ENCODE measurements at places on chromosomes 3 and 15.

GRCh38 chr3:107904536-107905066 lies 186.2 kb downstream of the CD47 start:
- DNase-seq, result no peak

DNA sequence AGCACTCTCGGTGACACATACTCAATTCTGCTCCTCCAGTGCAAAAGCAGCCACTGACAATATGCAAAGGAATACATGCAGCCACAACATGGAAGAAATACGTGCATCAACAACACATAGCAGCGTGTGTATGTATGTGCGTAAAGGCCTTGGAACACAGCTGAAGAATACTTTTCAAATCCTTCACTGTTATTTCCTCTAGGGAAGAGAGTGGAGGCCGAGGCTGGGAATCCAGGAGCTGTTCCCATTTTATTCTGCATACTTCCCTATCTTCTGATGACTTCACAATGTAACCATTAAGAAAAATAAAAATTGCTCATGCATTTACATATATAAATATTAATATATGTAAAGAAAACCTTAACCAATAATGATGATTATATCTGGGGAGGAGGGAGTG lies 36.6 kb upstream of the MGLL start:
- no peak for DNase-seq

GRCh38 chr3:100775226-100775625 lies 65.9 kb downstream of the TFG start:
- DNase-seq, result no peak

DNA sequence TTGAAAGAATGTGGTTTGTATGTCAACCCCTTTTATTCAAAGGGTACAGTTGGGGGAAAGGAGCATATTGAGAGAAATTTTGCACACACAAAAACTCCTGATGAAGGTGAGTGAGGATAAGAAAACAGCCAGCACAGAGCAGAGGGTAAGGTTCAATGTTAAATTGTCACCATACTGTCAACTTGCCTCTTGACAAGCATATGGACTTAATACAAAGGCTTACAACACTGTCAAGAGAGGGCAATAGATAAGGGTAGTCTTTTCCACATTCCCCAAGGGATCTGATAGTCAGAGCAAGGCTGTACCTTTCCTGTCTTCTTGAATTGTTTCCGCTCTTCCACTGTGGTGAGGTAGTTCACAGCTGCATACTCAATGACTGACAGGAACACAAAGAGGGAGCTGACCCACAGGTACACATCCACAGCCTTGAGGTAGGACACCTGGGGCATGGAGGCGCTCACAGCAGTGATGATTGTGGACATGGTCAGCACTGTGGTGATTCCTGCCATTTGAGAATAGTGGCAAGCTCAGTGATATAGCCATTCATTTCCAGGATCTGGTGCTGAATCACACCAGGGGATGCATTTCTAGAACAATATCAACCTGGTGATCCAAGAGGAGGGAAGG lies 20.4 kb upstream of the RIOX2 start:
- DNase-seq, result no peak

DNA sequence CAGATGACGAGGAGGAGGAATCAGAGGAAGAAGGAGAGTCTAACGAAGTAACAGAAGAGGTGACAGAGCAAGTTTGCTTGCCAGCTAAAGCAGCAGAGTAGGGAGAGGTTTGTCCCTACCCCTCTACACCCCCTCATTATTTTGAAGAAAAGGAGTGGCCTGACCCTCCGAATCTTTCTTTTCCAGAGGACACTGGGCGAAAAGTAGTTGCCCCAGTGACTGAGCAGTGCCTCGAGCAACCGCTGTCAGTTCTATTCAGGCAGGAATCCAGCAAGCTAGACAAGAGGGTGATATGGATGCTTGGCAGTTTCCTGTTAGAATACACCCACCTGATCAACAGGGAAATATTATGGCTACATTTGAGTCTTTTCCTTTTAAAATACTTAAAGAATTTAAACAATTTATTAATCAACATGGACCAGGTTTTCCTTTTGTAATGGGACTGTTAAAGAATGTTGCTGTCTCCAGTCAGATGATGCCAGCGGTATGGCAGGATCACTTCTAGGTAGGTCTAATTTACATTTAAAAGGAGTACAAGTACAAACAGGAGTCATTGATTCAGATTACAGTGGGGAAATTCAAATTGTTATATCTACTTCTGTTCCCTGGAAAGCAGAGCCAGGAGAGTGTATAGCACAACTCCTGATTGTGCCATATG lies 31.9 kb upstream of the ACVR2B start:
- no peak for DNase-seq

DNA sequence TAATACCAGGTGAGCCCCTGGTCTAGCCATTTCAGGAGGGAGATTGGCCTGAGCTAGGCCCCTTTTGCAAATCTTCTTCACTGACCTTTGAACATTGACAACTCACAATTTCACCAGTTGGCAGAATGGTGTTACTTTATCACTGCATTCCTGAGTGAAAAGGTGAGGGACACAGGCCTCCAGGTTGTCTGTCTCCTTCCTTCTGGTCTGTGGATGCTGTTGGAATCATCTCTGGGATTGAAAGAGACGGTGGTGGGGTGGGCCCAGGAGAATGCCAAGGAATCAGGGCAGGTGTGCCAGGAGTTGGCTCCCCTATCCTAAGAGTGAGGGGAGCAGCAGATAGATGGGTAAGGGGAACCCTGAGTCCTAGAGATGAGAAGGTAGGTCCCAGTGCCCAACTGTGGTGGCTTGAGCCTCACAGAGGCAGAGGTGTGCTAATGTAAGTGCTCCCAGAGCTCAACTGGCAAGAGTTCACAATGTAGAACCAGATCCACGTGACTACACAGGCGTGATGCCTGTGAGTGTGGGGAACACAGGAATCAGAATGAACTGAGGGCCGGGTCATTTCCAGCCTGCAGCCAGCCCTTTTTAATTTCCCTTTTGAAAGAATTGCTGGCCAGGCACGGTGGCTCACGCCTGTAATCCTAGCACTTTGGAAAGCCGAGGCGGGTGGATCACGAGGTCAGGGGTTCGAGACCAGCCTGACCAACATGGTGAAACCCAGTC lies 11.2 kb downstream of the C3orf62 start:
- DNase-seq, result no peak

DNA sequence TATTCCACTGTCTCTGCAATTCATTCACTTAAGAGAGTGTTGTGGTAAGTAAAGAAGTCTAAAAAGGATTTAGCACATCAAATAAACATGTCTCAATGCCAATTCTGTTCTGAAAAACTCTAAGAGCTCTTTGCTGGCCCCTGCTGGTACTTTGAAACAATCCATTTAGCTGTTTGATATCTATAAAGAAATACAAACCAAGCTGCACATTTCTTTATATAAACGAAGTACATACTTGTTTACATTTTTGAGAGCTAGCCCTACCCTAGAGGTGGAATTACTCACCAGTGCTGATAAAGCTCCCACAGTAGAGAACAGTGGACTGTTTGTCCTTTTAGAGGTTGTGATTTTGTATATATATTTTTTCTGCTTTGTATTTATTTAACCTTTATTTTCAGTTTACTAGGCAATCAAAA lies 75.5 kb downstream of the NEDD4 start:
- DNase-seq, result no peak

DNA sequence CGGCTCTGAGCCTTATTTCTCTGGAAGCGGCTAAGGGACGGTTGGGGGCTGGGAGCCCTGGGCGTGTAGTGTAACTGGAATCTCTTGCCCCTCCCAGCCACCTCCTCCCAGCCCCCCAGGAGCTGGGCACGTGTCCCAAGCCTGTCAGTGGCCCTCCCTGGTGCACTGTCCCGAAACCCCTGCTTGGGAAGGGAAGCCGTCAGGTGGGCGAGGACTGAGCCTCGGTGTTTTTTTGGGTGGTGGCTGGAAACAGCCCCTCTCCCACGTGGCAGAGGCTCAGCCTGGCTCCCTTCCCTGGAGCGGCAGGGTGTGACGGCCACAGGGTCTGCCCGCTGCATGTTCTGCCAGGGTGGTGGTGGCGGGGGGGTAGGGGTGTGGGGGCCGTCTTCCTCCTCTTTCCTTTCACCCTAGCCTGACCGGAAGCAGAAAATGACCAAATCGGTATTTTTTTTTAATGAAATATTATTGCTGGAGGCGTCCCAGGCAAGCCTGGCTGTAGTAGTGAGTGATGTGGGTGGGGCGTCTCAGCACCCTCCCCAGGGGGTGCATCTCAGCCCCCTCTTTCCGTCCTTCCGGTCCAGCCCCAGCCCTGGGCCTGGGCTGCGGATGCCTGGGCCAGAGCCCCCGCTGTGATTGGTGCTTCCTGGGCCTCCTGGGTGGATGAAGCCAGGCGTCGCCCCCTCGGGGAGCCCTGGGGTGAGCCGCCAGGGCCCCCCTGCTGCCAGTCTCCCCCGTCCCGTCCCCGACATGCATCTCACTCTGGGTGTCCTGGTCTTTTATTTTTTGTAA lies 58.8 kb upstream of the GOLGA8A start:
- no peak for DNase-seq

DNA sequence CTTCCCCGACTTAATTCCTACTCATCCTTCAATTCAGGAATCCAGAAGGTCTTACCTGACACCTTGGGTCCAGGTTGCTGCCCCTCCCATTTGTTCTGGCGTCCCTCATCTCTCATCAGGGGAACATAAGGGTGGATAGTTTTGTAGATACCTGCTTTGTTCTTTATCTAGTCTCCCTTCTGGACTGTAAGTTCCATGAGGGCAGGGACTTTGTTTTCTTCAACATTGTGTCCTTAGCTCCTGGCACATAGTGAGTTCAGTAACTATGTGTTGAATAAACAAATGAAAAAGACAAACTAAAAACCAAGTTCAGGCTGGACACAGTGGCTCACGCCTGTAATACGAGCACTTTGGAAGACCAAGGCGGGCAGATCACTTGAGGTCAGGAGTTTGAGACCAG lies 13.2 kb upstream of the GPD1L start:
- DNase-seq, result no peak

- no peak for DNase-seq
Measured at GRCh38 chr3:179000144-179000543, 71.5 kb downstream of the ZMAT3 start.

- no peak for DNase-seq
Measured at GRCh38 chr3:172171396-172172075, 132.2 kb downstream of the FNDC3B start.

GRCh38 chr15:70252951-70253320 lies 155.2 kb upstream of the TLE3 start:
- no peak for DNase-seq

DNA sequence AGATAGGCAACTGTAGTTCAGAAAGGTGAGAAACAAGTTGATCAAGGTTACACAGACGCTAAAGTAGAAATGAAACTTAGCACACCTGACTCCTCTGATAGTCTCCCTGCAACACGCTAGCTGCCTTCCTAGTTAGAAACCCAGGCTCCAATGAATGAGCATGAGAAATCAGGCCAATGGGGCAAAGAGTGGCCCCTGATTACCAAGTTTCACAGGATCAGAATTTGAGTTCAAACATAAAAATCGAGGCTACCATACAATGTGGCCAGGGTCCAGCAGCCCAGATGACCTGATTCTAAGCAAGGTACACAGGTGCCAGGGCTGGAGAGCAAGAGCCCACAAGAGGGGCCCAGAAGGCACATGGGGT lies 7.7 kb downstream of the PLD1 start:
- no peak for DNase-seq

GRCh38 chr3:37330466-37330865 lies 156.1 kb upstream of the LRRFIP2 start:
- no peak for DNase-seq

- no peak for DNase-seq
Measured at GRCh38 chr3:132254076-132254755, 63.0 kb upstream of the ACP3 start.

GRCh38 chr3:11155341-11156025 lies 1.2 kb downstream of the HRH1 start:
- DNase-seq, result no peak

DNA sequence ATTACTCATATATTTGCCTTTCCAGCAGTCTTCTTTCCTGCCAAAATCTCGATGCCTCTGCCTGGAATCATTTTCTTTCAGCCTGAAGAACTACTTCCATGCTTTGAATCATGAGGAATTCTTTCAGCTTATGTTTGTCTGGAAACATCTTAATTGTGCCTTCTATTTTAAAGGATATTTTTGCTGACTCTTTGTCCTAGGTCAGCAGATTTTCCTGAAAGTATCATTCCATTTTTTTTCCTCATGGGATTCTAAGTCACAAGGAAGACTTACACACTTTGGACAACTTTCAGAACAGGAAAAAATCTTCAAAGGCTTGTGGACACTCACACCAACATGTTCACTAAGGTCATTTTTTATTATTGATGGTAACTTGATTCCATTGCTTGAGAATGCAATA lies 10.1 kb downstream of the PRR23E start:
- no peak for DNase-seq

DNA sequence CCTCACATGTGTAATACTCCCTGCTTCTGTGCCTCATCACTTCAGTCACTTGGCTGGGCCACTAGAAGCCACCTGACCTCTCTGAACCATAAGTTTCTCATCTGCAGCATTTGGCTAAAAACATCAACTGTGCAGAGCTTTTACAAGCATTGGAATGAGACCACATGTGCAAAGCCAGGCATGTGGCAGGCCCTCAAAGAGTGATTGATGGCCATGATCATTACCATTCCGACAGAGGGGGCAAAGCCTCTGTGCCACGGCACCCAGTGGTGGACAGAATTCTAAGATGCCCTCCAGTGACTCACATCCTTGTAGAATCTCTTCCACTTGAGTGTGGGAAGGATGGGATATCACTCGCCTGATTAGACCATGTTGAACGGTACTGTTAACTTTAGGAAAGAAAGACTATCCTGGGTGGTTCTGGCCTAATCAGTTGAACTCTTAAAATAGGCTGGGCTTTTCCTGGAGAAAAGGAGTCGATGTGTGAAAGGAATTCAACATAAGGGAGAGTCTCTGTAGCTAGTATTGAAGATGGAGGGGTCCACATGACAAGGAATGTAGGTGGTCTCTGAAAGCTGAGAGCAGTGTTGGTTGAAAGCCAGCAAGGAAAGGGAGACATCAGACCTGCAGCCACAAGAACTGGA lies 13.5 kb downstream of the CDCP1 start:
- DNase-seq, result no peak

DNA sequence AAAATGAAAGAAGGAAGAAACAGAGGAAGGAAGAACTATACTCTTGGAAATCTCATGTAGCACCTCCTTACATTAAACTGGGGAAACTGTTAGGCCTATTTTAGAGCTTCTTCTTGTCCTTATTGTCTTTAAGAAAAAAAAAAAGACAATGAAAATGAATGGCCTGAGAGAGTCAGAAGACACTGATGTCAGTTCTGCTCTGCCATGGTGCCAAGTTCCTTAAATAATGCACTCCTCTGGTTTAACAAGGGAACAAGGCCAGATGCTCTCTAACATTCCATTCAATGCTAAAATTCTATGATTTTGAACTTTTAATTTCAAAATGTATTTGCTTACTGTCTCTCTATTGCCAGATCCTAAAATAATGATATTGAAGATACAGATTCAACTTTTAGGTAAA lies 4.4 kb upstream of the MBNL1 start:
- no peak for DNase-seq

GRCh38 chr3:158847452-158847821 lies 45.6 kb downstream of the MFSD1 start:
- DNase-seq, result no peak

GRCh38 chr3:151142929-151143328 lies 57.5 kb downstream of the MED12L start:
- no peak for DNase-seq

- no peak for DNase-seq
Measured at GRCh38 chr3:94972066-94972465, 909.2 kb downstream of the NSUN3 start.
